ENCODE measurements at places on chromosomes 2 and 18.

DNA sequence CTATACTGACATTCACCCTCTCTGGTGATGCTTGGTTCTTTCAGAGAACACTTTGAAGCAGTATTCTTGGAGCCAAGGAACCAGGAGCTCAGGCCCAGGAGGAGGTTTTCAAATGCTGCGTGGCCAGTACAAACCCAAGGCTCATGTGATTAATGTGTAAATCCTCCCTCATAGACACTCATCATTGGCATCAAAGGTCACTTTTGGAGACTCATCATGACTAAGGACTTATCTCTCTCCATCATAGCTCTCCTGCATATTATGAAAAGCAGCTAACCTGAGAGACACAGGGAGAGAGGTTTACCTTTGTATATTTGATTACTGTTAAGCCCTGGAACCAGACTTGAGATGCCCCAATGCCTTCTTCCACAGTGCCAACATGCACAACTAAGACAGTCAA is 115.3 kb upstream of the SRD5A2 start:
- DNase-seq: no peak

DNA sequence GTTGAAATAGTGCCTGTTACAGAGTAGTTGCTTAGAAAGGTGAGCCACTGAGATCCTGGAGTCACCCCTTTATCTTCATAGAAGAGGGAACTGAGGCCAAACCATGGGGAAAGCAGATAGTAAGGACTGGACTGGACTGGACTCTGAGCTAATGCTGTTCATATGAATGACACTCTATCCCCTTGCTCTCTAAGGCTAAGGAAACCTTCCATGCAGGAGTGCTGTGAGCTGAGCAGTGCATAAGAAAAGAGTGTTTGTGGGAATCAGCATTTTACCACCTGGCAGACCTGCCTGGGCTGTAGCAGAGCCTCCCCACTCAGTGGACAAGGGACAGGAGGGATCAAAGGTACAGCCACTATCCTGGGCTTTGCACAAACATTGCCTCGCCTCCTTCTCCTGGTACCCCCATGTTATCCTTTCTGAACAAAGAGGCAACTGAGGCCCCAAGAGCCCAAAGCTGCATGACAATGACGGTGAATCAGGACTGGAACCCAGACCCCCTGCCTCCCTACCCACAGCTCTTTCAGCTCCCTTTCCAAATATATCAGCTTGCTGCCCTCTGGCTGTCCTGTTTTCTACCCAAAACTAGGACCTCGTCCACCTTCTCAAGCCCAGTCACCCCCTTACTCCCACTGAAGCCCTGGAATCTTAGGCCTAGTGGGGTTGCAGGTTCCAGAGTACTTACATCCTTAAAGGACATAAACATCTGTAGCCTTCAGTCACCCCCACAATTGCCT is 227.9 kb downstream of the ZBTB7C start:
- no peak for DNase-seq

DNA sequence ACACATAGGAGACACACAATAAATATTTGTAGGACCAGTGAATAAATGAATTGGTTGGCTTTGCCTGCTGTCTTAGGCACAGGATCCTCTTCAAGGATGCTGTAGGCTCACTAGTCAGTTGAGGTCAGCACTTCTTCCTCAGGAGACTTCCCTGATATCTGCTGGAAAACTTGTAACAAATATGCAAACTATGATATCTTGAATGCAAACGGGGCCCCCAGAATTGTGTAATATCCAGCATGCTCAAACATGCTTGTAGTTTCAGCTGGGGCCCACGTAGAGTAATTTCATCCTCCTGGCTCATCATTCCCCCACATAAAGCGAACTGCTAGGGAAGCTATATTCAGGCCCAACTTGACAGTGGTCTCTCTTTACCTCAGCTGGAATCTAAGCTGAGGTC is 43.6 kb downstream of the POLE4 start:
- no peak for DNase-seq

DNA sequence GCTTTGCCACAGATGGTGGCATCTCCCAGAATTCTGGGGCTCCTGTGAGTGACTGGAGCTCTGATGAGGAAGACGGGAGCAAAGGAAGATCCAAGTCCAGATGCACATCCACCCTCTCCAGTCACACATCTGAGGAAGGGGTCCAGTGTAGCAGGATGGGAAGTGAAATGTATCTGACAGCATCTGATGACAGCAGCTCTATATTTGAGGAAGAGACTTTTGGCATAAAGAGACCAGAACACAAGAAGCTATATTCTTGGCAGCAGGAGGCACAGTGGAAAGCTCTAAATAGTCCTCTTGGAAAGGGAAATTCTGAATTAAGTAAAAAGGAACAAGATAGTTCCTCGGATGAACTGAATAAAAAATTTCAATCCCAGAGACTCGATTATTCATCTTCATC is 23.5 kb upstream of the C1GALT1C1L start:
- DNase-seq: no peak

GRCh38 chr2:229456091-229456490 is 185.0 kb upstream of the PID1 start:
- no peak for DNase-seq

GRCh38 chr2:45683292-45683691 is 31.8 kb downstream of the PRKCE start:
- no peak for DNase-seq

- no peak for DNase-seq
These were observed 1.6 kb upstream of the SESTD1 start for GRCh38 chr2:179266271-179266670.

- DNase-seq: no peak
These were observed 60.8 kb upstream of the GLS start for GRCh38 chr2:190819840-190820301.

DNA sequence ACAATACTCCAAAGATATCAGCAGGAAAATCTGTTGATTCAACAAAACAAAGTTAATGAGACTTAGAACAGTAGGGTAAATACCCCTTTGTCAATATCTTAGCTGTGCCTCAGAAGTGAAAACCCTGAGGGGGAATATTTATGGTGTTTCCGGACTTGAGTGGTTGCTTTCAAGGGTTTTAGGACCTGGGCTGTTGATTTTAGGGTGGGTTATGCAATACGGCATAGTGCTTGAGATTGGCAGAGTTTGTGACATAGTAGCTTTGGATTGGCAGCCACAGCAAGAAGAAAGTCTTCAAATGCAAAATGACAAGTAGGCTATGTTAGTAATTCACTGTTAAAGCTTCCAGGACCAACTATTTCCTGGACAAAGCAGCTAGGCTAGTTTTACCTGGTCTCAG is 826.3 kb upstream of the CDH2 start:
- no peak for DNase-seq

GRCh38 chr18:44290366-44290977 is 390.2 kb upstream of the SETBP1 start:
- no peak for DNase-seq

DNA sequence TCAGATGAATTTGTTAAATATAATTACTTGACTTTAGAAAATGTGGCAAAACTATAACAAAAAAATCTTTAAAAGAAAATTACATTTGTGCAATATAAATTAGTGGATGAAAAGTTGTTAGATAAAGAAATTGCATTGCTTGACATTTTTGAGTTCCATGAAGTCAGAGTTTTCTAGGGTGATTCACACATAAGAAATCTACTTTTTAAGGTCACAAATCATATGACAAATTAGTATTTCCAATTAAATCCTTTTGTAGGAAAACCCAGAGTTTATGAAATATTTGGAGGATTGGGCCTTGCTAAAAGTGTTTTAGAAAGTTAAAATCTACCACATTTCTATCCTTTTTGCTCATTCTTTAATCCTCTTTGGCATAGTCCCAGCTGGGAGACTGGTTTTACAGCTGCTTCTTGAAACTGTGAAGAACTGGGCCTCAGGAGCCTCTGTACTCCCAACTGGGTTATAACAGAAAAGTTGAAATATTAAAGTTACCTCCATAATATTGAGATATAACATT is 289.2 kb downstream of the LRRTM4 start:
- DNase-seq: no peak

GRCh38 chr2:70182689-70183088 is 8.1 kb downstream of the C2orf42 start:
- DNase-seq: no peak

- DNase-seq: no peak
These were observed 150.8 kb downstream of the AQP4 start for GRCh38 chr18:26714739-26715138.

DNA sequence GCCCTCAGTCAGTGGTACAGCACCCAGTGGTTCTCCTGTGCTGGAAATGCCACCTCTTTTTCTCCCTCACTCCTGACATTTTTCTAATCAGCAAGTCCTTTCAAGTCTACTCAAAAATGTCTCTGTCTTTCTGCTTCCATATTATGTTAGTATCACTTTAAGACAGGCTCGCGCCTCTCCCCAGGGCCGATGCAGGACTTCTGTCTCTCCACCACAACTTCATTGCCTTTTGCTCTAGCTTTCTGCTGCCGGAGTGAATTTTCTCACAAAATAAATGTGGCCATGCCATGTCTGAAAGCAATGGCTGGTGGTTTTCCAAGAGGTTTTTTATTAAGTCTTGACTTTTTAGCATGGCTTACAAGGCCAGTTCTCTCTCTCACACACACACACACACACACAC is 73.6 kb downstream of the AOX1 start:
- no peak for DNase-seq

DNA sequence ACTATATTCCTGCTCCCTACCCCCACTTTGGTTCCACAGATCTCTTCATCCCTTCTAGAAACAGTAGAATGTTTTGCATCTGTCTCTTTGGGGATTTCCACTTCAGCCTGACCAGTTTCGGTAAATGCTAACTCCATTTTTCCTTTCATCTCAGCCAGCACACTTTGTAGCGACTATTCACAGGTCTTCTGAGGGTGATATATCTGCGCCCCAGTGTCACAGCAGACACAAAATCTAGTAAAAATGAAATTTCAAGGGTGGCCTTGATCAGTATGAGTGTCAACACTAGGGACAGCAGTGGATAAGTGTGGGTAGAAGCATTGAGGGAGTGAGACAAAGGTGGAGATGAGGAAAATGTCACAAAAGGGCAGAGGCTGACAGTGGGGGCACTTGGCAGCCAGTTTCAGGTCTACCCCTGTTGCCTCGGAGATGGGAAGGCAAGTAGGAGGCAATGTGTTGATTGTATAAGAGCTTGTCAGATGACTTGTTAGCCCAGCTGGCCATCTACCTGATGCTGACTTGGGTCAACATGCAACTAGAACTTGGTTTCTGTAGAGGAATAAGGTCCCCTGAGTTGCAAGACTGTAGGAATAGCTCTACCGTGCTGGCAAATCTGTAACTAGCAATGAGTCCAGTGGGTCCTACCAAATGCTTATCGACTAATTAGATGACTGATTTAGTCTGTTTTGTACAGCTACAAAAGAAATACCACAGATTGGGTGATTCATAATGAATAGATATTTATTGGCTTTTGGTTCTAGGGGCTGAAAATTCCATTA is 60.7 kb downstream of the CXCR4 start:
- no peak for DNase-seq

GRCh38 chr2:121002597-121002996 is 266.9 kb downstream of the GLI2 start:
- no peak for DNase-seq

All from urothelium cell line (cell line).